ENCODE measurements at places on chromosomes 7 and 10.

DNA sequence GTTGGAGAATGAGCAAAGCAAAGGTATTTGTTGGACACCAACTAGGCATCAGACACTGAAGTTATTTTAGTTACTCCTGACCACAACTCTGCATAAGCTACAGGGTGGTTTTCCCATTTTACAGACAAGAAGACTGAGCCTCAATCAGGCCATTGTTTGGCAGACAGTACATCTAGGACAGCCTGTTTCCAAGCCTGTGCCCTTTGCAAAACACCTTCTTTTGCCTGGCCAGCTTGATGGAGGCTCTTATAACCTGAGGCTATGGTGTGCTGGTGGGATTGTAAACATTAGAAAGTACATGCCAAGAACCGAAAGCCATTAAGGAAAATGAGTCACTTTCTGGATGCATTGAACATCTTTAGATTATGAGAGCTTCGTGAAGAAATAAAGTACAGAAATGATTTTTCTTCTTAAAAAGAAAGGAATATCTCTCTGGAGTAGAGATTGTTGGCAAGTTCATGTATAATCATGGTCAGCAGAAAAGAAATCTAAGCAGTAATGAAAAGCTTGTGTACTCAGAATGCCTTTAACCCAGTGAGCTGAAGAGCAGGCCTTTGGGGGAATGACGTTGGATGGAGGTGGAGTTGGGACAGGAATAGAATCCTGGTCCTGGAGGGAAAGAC is 140.6 kb downstream of the KIAA1217 start:
- DNase-seq: no peak

GRCh38 chr10:125284875-125285597 is 124.7 kb upstream of the CTBP2 start:
- DNase-seq: no peak

DNA sequence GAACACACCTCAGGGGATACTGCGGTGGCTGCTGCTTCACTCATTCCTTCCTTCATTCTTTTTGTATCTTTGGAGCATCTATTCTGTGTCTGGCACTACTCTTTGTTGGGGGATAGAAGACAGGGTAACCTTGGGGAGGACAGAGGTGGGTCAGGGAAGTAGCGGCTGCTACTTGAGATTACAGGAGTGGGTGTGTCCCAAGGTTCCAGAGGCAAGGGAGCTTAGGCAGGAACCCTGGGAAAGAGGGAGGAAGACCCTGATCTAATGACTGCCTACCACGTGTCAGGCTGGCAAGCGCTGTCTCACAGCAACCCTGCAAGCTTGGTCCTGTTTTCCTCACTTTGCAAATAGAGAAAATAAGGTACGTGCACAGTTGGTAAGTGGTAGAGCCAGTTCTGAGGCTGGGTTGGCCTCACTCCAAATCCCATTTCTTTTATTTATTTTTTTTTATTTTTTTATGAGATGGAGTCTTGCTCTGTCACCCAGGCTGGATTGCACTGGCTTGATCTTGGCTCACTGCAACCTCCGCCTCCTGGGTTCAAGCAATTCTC is 985.9 kb upstream of the ZNF722 start:
- DNase-seq: no peak

GRCh38 chr7:80790877-80791276 is 128.0 kb downstream of the SEMA3C start:
- no peak for DNase-seq

DNA sequence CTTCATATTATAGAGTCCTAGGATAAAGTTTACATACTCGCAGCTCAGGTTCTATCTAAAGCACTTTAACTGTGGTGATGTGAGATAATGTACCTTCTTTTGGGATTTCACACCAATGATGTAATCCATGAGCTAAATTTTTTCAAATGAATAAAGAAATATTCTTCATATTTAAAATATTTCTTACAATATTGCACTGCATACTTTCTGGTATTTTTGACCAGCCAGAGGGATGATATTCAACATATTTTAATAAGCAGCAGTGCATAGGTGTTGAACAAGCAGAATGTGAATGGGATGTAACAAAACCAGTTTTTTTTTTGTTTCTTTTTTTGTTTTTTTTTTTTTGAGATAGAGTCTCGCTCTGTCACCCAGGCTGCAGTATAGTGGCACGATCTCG is 73.2 kb upstream of the TRIM24 start:
- no peak for DNase-seq

DNA sequence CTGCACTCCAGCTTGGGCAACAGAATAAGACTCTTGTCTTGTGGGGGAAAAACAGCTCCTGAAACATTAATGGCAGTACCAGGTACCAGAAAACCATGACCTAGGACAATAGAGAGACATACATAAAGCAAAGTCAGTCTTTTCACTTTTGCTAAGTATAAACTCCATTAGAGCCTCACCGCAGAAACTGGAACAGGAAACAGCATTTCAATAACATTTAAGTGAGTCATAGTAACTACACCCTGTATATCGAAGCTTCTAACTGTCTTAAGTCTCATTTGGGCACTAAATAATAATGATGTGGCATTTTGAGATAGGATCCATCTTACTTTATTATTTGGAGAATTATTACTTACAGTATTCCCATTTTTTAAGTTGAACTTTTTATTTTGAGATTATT is 517.8 kb upstream of the CELF2 start:
- DNase-seq: no peak

DNA sequence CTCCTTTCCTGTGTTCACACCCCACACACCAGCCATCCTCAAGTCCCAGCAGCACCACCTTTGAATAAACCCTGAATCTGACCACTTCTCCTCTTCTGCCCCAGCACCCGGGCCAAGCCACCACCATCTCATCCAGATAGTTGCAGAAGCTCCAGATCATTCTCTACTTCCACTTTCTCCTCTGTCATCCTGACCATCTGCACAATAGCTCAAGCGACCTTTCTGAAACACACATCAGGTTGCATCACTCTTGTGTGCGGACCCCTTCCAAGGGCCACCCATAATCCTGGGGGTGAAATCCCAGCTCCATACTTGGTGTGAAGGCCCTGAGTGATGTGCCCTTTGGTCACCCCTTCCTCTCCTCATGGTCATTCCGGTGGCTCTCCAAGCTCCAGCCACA is 187.4 kb upstream of the GALNT17 start:
- DNase-seq: no peak

- no peak for DNase-seq
These were observed 110.6 kb downstream of the OAT start for GRCh38 chr10:124308056-124308645.

GRCh38 chr7:143487566-143487965 is 9.9 kb downstream of the TAS2R41 start:
- no peak for DNase-seq

DNA sequence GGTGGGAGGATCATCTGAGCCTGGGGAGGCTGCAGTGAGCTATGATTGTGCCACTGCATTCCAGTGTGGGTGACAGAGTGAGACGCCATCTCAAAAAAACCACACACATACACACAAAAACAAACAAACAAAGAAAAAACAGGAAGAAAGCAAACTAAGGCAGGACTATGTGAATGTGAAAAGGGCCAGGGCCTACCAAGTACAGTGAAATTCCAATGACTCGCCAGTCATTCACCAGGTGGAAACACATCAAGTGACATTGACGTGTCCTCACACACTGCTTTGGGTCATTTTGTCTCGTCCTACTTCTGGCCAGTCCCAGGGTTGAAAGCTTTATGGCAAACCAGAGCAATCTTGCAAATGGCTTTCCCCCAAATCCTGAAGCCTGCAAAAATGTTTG is 79.9 kb downstream of the HIP1 start:
- no peak for DNase-seq

- no peak for DNase-seq
These were observed 46.5 kb downstream of the ABLIM1 start for GRCh38 chr10:114611617-114612016.

DNA sequence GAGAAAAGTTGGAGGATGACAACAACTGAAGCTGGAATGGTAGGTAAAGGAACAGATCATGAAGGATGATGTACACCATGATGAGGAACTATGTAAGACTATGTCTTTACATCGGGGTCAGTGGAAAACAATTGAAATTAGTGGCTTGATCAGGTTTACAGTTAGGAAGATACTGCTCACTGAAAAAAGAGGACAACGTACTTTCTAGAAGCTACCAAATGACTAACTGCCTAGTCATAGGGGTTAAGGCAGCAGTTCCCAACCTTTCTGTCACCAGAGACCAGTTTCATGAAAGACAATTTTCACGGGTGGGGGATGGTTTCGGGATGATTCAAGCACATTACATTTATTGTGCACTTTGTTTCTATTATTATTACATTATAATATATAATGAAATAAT is 91.6 kb upstream of the ANKRD1 start:
- no peak for DNase-seq

- DNase-seq: no peak
These were observed 34.5 kb downstream of the FAM25A start for GRCh38 chr10:87054373-87055295.

- no peak for DNase-seq
These were observed 556.2 kb upstream of the FZD8 start for GRCh38 chr10:36198322-36198721.

DNA sequence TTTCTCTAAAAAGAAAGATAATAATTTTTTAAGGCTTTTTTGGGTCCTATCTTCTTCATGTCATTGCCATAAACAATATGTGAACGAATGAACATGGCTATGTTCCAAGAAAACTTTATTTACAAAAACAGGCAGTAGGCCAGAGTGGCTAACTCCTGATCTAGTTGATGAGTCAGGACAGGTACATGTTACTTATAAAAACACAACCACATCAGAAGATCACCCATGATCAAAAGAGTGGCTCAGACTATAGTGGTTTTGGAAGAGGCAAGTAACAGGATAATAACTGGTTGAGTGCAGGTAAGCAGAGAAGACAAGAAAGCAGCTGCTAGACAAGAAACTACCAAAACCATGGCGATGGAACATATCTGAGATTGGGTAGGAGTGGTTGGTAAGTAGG is 468.7 kb downstream of the KCNMA1 start:
- DNase-seq: no peak

- no peak for DNase-seq
These were observed 9.7 kb downstream of the GET4 start for GRCh38 chr7:885893-886625.

DNA sequence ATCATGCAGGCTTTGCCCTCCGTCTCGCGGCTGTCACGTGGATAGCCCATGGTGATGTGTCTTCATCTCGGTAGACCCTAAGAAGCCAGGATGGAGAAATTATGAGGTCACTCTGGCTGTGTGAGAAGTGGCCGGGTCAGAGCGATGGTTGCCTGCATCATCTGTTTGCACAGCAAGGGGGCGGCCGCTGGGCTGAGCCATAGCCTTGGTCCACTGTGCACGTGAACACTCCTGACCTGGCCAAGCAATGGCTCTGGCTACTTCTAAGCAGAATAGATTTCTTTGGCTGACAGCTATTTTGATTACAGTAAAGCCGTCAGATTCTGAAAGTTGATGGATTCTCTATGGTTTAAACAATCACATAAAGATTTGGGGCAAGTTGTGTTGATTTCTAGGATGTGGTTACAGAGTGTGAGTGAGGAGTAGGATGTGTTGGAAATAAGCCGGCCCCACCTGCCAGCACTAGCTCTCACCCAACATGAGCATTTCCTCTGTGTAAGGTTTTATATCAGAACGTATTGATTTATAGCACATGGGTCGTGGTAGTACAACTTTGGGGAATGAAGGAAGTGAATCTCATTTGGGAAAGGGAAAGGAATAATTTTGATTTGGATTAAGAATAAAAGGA is 214.4 kb upstream of the GPR26 start:
- peak; percentile 21 for DNase-seq

- DNase-seq: no peak
These were observed 96.0 kb upstream of the ADO start for GRCh38 chr10:62708569-62708968.

DNA sequence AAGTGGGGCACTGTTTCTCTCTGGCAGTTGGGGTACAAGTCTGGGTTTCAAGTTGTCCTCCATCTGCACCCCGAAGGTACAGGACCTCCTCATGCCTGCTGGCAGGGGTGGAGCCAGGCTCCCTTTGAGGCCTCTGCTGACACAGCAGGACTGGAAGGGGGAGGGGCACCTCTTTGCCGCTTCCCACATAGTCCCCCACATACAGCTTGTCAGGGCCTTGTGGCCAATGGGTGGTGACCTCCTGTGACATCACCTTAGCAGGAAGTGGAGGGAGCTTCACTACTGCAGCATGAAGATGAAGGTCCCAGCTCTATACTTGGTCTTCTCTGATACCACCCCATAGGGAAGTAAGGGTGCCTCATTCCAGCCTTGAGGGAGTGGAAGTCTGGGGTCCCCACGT is 167.8 kb downstream of the RAMP3 start:
- no peak for DNase-seq

DNA sequence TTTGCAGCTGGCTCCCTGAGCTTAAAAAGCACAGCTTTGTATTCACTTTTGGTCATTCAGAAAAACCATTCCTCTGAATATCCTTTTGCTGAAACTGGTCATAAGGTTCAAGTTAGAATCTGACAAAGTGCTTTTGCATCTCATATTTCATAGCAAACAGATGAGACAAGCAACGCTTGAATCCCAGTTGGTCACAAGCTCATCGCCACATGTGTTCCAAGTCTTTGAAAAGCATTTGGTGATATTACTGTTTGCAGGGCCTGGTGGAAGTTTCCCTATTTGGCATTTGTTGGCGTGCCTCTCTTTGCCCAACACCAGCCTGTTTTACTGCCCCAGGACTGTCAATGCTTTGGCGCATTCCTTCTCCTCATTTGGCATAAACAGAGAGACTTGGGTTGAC is 10.3 kb downstream of the TACC2 start:
- DNase-seq: no peak

- DNase-seq: no peak
These were observed 64.4 kb downstream of the BPGM start for GRCh38 chr7:134710854-134711624.

DNA sequence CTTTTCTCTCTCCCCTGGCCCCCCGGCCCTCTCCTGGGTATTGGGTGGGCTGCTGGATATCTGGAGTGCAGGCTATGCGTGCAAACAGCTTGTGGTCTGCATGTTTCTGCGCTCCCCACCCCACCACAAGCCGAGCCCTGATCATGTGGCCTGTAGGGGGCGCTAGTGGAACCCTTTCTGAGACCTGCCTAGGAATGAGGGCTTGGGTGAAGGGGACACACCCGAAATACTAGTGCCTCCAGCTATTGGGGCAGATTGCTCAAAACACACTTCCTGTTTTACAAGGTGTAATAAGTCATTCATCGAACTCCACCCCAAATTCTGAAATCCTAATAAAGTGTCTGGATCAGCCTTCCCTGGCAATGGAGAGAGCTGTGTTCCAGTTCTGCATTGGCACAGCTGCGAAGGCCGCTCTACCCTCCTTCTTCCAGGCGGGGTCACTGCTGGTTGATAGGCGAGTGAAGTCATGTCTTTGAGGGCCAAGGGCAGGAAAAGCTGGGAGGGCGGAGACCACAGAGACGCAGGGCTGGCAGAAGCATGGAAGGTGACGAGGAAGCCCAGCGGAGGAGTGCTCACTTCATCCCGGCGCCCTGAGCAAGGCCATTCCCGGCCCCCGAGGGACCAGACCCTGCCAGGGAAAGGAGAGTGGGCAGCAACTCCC is 19.8 kb upstream of the PRRT4 start:
- DNase-seq: no peak

GRCh38 chr7:27802999-27803398 is 63.0 kb downstream of the TAX1BP1 start:
- DNase-seq: no peak

Measured in left renal cortex interstitium (tissue), 4 donors.